ENCODE measurements at places on chromosomes 5 and 9. TPM values are rescaled to one million over a fixed set of nuclear protein-coding genes. Genes with fewer than 3 reads are reported as not detected.

DNA sequence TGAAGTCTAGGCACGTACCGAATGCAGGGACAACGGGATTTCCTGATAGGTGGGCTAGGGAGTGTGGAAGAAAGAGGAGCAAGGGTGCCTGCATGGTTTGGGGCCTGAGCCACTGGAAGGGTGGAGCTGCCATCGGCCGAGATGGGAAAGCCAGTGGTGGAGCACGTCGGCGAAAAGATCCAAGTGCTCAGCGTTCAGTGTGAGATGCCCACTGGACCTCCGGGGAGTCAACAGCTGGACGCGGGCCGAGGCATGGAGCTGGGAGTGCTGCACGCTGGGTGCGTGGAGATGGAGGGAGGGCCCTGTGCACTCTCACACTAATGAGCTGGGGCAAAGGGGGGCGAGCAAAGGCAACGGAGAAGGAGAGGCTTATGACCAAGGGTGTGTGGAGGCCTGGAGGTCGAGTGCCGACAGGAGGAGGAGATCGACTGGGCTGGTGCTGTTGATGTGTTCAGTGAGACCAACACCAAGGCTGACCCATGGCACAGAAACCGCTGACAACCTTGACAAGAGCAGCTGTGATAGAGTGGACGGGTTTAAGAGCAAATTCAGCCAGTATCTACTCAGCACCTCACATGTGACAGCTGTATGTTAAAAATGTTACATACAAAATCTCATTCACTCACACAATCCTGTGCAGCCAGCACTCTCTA lies 85.7 kb downstream of the STK10 start:
- no peaks in the 10 kb centered on the region for H3K36me3 ChIP-seq
- H3K4me1 ChIP-seq: no peaks in the 10 kb centered on the region
- no peaks in the 10 kb centered on the region for H3K27me3 ChIP-seq
- DNase-seq: no peak
- no peak overlapping the region for H3K27ac ChIP-seq

- peak; percentile 82 for DNase-seq
- H3K27ac ChIP-seq: no peak overlapping the region
- no peaks in the 10 kb centered on the region for H3K36me3 ChIP-seq
- peaks cover 74% of the 10 kb centered on the region for H3K27me3 ChIP-seq
- H3K4me3 ChIP-seq: no peak overlapping the region
Measured at GRCh38 chr9:137156567-137157375, 13.1 kb downstream of the LRRC26 start.

GRCh38 chr9:93859431-93860215 lies 95.5 kb downstream of the BARX1 start:
- peak; percentile 63 for DNase-seq
- no peak overlapping the region for H3K27ac ChIP-seq
- H3K4me1 ChIP-seq: no peaks in the 10 kb centered on the region
- H3K36me3 ChIP-seq: no peaks in the 10 kb centered on the region

DNA sequence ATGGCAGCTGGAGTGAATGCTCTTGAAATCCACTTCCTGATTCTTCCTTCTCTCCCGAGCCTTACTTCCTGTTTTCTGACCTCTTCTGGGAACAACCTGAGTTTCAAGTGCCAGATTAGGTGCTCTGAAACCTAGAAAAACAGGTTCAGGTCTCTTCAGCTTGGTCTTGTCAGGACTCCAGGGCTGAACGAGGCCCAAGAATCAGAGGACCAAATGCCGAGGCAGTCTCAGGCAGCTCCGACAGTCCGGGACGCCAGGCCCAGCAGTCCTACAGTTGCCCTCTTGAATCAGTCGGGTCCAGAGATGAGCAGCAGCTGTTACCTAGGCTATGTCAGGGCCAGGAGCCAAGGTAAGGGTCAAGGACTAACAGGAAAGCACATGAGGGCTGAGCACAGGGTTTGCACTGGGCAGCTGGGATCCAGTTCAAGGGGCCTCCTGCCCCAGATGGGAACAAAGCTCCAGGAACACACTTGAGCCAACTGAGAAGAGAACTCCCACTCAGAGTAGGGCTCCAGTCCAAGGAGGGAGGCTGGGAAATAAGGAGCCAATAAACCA lies 38.3 kb upstream of the ADRA1B start:
- H3K36me3 ChIP-seq: no peaks in the 10 kb centered on the region
- peaks cover 7% of the 10 kb centered on the region for H3K27me3 ChIP-seq
- no peak overlapping the region for H3K4me3 ChIP-seq
- DNase-seq: peak; percentile 46

- no peaks in the 10 kb centered on the region for H3K27me3 ChIP-seq
- no peak for DNase-seq
- no peaks in the 10 kb centered on the region for H3K4me1 ChIP-seq
Measured at GRCh38 chr9:106626936-106627335, 236.0 kb upstream of the ZNF462 start.

GRCh38 chr5:42600441-42600840 lies 156.2 kb upstream of the CCDC152 start:
- no peak overlapping the region for H3K4me3 ChIP-seq
- no peaks in the 10 kb centered on the region for H3K4me1 ChIP-seq
- no peak overlapping the region for H3K27ac ChIP-seq

Gene CARD6
- 0.09 TPM for total RNA-seq

Gene CATSPER3
- total RNA-seq: 1.0 TPM

Gene WNK2
- total RNA-seq: 80.1 TPM

Gene TCF7
- 6.4 TPM for total RNA-seq
